Activated CD8-positive, alpha-beta memory T cell treated with anti-CD3 and anti-CD28 coated beads for 1 hour (primary cell): ENCODE measurements at places on chromosomes 5 and 9.

DNA sequence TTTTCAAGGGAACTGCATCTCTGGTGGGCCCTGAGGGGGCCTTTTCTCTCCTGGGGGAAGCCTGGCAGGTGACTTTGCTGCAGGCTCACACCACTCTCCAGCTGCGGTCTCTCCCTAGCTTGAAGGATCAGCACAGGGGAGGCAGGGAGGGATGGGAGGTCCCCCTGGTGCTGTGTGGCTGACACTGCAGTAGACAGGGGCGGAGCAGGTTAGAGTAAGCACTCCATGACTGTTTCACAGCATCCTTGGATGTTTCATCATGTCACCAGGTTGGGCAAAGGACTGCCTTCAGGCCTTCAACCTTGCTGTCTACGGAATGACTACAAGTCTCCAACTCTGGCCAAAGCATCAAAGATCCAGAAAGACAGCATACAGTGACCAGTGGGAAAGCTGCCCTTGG, 470.7 kb downstream of the CDK5RAP2 start:
- no peak for DNase-seq

DNA sequence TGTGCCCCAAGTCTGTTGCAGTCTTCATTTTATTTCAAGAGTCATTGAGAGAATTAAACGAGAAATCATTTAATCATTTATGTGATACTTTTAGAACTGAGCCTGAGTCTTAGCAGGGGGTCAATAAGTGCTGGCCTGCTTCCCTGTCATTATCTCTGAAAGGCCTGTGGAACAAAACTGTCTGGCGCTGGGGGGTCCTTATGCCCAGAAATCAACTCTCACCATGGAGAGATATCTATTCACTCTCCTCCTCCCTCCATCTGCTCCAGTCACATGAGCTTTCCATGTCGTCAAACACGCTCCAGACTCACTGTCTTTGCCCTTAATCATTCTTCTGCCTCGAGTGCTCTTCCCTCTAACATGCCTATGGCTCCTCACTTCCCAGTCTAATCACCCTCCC, 136.8 kb downstream of the ESM1 start:
- DNase-seq, result no peak

DNA sequence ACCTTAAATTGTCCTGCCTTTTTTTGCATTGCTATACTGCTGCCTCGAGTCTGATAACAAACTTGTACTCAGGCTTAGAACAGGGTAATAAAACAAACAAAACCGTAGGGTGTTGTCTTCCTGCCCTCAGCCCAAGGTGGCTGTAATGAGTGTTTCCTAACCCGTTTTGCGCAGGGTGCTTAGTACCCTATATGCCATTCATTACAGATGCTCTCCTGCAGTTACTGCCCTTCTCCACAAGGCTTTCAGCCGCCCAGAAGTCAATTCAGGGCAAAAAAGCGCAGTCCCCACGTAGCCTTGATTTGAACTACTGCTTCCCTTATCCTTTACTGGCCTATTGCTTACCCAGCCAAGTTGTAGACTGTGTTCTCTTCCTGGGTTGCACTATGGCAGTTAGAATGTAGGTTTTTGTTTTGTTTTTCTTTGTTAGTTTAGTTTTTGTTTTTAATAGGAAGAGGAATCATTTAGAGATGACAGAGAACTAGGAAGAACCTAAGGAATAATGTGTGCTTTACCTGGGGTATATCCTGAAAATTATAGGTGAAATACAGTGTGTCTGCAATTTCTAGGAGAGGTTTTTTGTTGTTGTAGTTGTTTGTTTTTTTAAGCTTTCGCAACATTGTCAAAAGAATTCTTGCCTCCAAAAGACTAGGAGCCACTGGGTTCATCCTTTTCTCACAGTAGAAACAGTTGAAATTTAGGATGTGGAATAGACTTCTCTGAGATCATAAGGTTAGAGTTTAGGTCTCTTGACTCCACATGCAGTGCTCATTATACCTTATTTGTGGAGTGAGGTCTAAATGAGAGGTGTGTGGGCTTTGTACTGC, 1.3 kb downstream of the HMGXB3 start:
- peak; percentile 32 for DNase-seq

DNA sequence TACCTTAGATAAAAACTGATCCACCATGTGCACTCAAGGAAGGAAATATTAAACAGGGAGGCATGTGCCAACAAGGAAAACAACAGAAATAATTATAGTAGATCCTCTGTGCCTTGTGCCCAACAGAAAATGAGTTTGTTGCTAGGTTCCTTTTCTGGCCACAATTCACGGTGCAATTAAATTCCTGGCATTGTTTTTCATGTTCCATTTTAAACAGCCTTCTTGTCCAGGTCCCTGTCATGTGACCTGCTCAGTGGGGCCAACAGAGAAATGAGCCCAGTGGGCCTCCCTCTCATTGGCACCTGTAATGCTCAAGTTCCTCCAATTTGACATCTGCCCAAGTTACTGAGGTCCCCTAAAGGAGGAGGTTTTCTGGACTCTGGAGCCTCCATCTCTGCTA, 56.5 kb downstream of the SPOCK1 start:
- no peak for DNase-seq

DNA sequence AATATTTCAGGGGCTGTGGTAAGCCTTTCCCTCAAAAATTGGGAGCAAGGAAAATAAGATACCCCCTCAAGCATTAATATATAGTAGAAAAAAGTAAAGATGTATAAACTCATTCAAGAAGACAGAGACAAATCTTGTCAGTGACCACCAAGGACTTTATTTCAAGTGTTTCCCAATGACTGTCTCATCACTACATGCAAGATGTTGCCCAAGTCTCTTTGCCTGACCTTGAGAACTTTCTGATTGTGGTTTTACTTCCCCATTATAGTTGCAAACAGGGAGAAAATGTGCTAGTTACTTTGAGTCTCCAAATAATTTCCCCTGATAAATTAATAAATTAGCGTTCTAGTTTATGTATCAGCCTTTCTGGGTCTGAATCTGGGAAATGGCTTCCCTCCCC, 4.0 kb upstream of the SLC46A2 start:
- DNase-seq, result no peak

- no peak for DNase-seq
Measured at GRCh38 chr5:54385994-54386393, 69.5 kb upstream of the HSPB3 start.

GRCh38 chr9:137267933-137268355, 9.6 kb upstream of the TOR4A start:
- no peak for DNase-seq

DNA sequence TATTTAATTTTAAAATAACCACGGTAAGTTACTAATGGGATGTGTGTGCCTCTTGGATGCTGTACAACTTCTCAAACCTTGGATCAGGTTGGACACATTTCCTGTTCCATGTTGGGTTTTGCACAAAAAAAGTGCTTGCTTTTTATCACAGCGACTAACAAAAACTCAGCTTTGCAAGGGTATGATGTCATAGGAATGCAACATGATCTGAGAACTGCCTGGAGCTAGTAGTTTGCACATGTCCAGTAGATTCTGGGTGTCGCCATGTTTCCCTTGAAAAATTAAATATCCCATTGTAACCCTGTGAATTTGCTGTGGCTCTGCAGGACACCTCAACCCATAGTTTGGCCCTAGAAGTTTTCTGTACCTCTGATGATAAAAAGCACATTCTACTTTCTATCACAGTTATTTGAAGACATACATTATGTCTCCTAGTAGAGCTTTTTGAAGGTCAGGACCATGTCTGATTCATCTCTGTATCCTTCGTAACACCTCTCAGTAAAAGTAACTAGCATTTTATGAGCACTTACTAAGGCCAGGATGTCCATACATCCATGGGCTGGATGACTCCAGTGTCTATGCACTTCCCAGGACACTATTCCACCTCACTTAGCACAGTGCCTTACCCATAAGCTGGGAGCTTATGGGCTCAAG, 11.5 kb upstream of the FRMPD1 start:
- DNase-seq, result no peak

DNA sequence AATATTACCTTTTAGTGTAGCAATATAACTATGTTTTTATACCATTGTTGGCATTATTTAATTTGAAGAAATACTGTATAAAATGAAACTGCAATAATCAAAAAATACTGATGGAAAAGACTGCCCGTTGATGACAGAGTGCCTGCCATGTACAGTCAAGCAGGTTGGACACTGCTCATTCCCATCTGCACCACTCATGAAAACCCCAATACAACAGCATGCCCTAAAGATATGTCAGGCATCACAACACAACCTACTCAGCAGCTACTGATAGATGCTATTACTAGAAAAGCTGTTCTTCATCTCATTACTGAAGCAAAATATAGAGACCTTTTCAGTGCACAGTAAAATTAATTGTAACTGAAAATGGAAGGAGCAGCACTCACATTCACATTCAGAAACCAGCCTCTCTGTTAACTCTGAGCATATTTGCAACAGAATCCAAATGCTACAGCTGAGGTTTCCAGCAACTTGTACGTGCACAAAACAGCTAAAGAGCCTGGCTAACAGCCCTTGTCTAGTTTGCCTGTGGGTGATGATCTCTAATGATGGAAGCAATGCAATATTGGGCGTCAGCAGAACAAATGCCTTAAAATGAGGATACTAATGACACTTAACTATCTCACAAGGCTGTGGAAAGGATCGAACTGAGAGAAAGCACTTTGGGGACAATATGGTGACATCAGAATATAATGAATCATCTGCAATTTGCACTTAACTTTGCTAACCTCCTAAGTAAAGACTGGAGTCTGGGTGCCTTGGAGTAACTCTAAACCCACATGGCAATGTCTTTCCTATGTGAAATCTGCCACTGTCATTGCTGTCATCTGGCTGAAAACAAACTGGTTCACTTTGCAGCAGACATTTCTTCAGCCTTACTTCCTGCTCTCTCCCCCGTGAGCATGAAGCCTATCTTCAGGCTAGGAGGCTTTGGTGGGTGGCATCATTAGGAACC, 195.3 kb upstream of the RASEF start:
- no peak for DNase-seq

DNA sequence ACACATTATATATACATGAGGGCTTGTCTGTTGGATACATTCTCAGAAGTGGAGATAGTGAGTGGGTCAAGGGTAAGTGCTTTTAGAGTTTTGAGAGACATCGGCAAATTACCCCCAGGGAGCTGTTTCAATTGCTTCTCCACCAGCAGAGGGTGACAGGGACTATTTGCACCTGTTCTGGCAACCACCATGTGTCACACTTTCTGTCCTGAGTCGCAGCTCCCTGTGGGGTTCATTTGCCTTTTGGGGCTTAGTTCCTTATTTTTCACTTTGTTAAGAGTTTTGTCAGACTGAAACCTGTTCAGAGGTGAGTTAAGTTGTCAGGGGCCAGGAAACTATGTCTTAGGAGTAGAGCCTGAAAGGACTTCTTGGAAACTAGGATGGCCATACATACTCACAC, 20.1 kb upstream of the SLC36A1 start:
- no peak for DNase-seq

- no peak for DNase-seq
Measured at GRCh38 chr5:143592648-143593047, 189.2 kb upstream of the NR3C1 start.

GRCh38 chr5:153896701-153897100, 142.0 kb downstream of the FAM114A2 start:
- no peak for DNase-seq

GRCh38 chr9:123544007-123544827, 188.2 kb downstream of the CRB2 start:
- no peak for DNase-seq

DNA sequence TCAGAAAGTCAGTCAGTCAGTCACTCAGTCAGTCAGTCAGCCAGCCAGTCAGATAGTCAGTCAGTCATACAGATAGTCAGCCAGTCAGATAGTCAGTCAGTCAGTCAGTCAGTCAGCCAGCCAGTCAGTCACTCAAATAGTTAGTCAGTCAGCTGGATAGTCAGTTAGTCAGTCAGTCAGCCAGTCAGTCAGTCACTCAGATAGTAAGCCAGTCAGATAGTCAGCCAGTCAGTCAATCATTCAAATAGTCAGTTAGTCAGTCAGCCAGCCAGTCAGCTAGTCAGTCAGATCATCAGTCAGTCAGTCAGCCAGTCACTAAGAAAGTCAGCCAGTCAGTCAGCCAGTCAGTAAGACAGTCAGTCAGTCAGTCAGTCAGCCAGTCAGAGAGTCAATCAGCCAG, 477.1 kb downstream of the AGTPBP1 start:
- DNase-seq, result no peak

DNA sequence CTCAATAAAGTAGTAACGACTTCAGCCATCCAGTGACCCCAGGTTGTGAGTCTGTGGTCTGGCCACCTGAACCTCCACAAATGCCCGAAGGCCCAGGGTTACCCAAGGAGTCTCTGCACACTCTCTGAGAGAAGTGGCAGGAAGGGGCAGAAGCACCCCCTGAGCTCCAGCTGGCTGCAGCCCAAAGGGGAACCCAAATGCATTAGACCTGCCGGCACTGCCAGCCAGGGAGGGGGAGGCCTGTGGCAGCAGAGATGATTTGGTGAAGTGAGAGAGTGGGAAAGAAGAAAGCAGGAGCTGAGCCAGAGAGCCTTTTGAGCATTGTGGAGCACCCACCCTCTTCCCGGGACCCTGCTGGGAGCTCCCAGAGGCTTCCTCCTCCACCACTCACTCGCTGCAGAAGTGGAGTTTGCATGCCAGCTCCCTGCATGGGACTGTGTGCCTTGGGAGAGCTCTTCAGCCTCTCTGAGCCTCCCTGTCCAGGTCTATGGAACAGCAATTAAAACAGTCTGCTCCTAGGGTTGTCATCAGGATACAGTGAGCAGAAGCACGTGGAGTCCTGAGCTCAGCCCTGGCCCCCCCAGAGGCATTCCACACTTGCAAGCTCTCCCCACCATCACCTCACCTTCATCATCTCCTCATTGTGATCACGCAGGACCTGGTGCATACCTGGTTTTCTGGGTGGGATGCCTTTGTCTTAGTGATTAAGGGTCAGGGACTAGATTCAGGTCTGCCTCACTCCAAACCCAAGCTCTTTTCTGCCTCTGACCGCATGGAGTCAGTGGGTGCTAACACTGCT, 13.8 kb upstream of the ANGPTL2 start:
- no peak for DNase-seq

DNA sequence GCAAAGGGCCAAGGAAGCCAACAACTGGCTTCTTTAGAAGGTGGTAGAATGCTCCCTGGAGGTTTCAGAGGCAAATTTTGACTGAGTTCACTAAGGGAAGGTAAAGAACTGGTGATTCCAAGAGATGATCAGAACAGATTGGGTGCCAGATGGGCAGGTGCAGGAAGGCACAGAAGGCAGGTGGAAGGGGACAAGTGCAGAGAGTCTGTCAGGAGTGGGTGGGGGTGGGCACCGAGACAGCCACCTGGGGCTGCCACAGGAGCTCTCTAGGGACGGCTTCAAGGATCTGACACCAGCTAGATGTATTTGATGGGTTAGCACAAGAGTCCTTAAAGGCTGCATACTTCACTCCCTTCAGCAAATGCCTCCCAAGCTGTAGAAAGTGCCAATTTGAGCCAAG, 207.3 kb downstream of the PTTG1 start:
- no peak for DNase-seq

DNA sequence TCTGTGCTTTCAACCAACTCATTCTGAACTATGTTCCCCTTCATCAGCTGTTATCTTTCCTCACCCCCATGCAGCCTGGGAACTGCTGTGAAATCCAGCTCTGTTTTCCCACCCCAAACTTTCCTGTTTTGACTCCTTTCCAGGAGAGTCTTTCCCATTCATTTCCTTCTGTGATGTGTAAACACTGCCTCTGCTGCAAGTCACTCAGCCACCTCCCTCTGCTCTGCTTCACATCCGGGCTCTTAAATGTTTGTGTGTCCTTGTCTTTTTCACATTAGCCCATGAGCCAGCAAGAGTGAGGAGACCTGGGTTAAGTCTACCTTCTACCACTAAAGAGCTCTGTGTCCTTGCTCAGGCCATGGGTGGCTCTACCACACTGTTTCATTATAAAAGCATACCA, 137.5 kb downstream of the ICE1 start:
- DNase-seq, result no peak
